ENCODE measurements at places on chromosomes 5 and 9.

DNA sequence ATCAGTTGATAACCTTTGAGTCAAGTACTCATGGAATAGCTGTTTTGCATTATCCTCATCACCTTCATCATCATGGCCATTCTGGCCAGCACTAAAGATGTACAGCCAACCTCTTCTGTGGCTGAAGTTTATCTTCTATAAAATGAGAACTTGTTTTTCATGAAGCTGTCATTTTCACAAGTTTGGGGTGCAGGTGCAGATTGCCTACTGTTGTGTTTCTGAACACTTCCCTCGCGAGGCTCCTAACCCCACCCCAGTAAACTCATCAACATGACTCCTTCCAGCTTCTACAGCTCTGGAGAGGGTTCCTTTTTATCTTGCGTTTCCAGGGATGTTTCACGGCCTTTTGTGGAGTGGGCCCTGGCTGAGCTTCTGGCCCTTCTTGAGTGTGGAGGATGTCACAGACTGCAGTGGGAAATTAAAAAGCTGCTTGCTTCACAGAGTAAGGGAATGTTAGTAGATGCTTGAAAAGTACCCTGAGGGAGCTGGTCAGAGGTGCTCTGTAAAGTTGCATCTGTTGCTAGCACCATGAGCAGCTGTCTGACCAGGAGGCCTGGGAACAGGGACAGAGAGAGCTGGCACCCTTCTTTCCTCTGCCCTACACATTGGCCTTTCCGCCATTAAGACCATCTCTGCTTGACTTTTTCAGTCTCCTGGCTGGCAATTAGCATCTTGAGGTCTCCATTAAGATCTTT, 24.9 kb downstream of the SYK start:
- no peak for DNase-seq

DNA sequence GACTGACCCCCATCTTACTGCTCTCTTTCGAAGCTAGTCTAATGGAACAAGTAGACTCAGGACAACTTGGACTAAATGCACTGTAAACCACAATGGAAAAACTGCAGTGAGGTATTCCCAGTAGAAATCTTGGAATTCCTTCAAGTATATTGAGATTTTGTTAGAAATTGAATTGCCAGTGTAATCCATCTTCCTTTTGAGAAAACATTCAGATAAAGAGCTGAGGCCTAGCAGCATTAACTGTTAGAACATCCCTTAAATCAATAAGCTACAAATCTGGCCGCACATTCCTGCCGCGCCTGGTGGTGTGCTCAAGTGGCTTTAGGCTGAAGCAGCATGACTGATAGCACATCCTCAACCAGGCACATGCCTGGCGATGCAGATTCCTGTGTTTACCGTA, 29.3 kb downstream of the PPIC start:
- no peak for DNase-seq

GRCh38 chr5:38528162-38528703, 28.2 kb downstream of the LIFR start:
- no peak for DNase-seq

DNA sequence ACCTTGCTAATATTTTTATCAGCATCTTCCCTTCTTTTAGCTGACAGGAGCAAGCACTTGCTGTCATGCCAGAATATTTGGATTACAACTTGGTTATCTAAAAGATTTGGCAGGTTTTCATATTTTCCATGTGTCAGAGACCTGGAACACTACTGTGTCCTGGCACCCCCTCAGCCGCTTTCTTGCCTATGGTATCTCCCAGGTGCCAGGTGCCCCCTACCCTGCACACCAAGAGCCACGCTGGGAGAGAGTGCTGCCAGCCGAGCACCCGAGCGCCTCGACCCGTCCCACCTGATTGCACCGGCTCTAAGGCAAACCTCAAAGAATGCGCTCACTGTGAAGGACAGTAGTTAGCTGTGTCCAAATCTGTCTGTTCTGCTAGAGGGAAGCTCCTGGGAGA, 84.8 kb downstream of the GTF3C4 start:
- DNase-seq = no peak

GRCh38 chr5:177440211-177440989, 6.2 kb upstream of the PRR7 start:
- DNase-seq = no peak

DNA sequence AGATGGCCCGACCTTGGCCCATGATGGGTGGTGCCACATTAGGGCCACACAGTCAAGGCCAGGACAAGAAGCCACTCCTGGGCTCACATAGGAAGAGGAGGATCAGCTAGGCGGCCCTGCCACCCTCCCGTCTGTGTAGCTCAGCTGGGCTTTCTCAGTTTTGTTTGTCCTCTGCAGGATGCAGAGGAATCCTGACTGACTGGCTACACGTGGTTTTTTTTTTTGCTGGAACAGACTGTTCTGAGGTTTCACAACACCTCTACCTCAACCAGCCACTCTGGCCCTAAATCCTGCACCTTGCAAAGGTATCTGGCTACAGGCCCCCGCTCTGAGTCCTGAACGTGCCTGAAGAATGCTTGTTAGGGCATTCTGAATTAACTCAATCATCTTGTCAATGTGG, 88.3 kb upstream of the MSX2 start:
- DNase-seq = no peak

DNA sequence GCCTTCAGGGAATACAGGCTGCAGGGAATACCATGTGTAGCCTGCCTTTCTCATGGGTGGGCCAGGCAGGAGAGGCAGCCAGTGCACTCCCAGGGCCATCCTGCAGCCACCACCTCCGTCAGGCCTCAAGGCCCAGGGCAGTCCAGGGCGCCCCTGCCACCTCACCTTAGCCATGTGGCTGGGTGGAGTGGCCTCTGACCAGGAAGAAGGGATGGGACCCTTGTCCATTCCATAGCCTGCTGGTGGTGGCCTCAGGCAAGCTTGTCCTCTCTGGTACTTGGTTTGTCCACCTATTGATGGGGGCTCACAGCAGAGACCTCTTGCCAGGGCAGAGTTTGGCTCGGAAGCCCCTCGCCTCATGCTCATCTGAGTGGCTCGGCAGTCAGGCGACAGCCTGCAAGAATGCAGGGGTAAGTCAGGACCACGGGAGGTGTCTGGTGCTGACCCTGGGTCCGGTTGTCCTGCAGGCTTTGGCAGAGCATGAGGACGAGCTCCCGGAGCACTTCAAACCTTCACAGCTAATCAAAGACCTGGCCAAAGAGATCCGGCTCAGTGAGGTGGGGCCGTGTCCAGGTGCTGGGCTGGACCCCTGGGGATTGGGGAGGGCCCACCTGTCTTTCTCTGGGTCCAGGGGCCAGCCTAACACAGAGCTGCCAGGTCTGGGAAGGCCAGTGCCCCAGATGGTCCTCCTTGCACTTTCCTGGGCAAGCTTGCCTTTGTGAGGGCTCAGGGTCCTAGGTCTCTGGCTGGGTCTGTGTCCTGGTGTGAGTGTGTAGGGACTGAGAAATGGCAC, 82.9 kb downstream of the PHF2 start:
- DNase-seq = no peak

DNA sequence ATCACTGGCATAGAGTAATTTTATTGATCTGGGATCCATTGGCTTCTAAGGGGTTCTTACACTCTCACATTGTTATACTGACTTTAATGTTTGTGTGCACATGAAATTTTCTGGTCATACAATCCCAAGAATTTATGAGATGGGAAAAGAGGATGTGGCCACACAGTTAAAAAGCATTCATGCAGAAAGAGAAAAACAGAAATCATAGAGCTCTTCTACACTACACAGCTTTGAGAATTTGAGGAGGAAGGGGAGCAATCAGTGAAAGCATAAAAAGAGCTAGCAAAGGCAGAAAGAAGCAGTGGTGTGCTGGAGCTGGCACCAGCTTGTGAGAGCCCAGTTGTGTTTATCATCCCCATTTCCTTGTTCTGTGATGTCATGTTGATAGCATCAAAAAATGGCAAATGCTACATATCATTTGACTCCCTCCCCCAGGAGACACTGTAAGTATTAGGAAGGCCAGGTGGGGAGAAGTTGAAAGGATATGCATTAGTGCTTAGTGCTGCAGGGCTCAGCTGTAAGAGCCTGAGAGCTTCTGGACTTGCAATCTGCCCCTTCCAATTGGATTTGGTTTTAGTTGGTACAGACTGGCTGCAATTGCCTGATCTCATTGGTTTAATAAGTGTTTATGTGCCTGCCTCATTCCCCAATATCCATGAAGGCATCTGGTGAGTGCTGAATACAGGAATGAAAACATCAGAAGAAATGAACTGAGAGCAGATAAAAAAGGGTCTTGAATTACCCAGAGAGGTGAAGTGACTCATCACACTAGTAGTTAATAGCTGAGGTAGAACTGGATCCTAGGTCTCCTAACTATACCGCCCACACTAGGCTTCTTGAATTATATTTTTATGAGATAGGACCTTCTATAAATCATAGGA, 30.9 kb downstream of the RHOBTB3 start:
- peak; percentile 57 for DNase-seq

DNA sequence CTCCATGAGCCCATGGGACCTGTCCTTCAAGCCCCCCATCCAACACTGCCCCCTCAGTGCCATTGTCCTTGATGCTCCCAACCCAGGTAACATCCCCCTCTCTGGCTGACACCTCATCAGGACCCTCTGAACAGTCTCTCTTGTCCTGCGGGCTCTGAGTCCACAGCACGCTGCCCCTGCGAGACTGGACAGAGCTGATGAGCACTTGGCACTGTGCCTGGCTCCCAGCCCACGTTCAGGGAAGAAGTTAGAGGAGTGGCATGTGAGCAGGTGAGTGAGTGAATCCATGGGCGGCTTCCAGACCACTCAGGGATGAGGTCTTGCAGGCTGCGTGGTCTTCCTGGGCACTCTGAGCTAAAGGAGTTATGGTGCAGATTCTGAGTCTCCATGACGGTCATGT, 70.7 kb downstream of the PAX5 start:
- no peak for DNase-seq

GRCh38 chr5:58666598-58667581, 84.0 kb downstream of the RAB3C start:
- DNase-seq = no peak

- no peak for DNase-seq
These were observed 416.4 kb upstream of the CD180 start for GRCh38 chr5:67612961-67613360.

DNA sequence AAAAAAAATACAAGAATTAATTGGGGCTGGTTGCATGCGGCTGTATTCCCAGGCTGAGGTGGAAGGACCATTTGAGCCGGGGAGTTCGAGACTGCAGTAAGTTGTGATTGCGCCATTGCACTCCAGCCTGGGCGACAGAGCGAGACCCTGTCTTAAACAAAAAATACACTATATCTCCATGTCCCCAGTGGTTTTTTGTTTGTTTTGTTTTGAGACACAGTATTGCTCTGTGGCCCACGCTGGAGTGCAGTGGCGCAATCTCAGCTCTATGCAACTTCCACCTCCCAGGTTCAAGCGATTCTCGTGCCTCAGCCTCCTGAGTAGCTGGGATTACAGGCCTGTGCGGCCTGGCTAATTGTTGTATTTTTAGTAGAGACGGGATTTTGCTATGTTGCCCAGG, 1.2 kb downstream of the COQ4 start:
- DNase-seq = no peak

DNA sequence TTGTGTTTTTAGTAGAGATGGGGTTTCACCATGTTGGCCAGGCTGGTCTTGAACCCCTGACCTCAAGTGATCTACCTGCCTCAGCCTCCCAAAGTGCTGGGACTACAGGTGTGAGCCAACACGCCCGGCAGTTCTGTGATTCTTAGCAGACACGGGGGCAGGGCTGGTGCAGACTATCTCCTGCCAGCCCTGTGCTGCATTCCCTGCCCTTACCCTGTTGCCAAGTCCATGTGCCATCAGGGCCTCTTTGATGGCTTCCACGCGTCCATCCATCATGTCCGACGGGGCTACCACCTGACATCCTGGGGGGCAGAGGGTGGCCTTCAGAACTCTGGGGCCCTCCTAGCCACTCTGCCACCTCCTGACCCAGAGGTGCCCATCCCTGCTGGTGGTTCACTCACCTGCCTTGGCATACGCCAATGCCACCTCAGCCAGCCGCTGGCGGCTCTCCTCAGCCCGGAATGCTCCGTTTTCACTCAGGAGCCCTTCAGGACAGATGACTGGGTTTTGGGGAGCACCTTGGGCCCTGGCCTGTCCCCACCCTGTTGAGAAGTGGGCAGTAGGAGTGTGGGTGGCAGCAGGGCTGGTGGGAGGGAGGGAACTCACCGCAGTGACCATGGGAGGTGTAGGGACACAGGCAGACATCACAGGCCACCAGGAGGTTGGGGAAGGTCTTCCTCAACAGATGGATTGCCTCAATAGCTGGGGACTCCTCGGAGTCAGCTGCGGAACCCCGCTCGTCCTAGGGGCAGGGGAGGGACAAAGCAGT, 10.7 kb downstream of the ALAD start:
- DNase-seq = no peak

DNA sequence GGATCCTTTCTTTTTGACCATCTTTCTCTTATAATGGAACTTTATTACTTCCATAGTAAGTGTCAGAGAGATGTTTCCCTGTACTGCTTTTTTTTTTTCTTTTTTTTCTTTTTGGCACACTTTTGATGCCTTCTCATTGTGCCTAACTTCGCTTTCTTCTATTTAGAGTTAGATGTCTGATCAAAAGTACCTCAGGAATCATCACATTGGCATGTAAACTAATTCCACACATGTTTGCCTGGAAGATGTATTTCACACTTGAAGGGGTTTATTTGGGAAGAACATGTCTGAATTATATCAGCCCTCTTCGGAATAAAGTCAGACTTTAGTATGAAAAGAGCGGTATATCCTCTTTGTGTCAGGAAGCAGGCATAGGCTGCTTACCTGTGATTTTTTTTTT, 35.1 kb downstream of the SMARCA2 start:
- DNase-seq = no peak

GRCh38 chr9:87184956-87185642, 237.8 kb upstream of the GAS1 start:
- DNase-seq = no peak

DNA sequence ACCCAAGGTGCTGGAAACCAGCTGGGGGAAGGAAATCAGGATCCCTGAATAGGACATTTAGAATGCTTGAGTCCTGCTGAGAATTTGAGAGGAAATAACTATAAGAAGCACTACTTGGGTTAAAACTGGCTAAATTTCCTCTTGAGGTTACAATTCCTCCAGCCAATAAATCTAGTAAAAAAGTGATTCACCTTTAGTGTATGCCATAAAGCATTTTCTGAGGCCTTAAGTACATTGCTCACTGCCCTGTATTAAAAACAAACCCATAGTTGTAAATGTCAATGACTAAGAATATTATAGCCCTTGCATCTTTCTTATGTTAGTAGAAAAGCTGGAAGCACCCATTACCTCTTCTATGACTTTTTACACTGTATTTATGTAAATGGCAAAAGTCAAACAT, 634.7 kb upstream of the ARRDC3 start:
- DNase-seq = peak; percentile 54

All from skeletal muscle cell (primary cell).